ENCODE measurements at places on chromosomes 12 and 14.

DNA sequence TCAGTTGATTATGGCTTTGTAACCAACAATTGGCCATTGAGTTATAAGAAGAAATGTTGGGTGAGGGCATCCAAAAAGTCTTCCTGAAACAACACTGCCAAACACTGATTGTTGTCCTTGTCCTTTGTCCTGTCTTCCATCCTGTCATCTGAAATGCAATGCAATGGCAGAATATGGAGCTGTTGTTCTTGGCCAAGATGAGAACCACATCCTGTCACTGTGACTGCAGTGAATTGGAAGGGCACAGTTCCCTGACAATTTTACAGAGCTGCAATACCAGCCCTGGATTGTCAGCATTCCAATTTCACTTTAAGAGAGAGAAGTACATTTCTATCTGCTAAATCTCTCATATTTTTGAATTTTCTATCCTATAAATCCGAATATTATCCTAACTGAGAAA lies 613.3 kb downstream of the FLRT2 start:
- no peak for DNase-seq

- no peak for DNase-seq
Measured at GRCh38 chr14:102923925-102924486, 1.5 kb downstream of the AMN start.

- no peak for DNase-seq
Measured at GRCh38 chr14:96191841-96192462, 12.7 kb upstream of the BDKRB2 start.

GRCh38 chr14:100104523-100105300 lies 39.5 kb downstream of the EVL start:
- no peak for DNase-seq
